Natural killer cell treated with Interleukin-12 subunit alpha and Interleukin-12 subunit beta and Interleukin-15 and Interleukin-18, amount 100 ng/mL, for 72 hours (primary cell): ENCODE measurements at places on chromosomes 6 and 20. TPM values are rescaled to one million over a fixed set of nuclear protein-coding genes. Genes with fewer than 3 reads are reported as not detected.

- H3K4me3 ChIP-seq = no peak overlapping the region
- DNase-seq = no peak
- H3K27me3 ChIP-seq = no peaks in the 10 kb centered on the region
- no peaks in the 10 kb centered on the region for H3K36me3 ChIP-seq
- H3K4me1 ChIP-seq = peaks cover 5% of the 10 kb centered on the region
Measured at GRCh38 chr20:20649945-20650344, 62.5 kb downstream of the RALGAPA2 start.

DNA sequence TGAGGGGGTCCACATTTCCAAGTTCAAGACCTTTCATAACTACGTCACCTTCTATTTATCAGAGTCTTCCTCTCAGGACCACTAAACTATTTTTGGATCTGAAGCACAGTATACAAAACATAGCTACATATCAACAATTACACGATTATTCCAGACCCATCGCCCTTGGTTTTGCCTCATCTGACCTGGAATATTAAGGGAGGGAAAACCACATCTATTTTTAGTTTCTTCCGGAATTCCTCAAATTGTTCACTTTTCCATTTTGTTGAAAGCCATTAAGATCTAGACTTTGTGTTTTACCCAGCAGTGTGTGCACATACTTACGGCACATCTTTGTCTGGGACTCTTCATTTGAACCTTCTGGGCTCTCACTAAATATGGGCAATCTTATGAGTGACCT lies 12.0 kb upstream of the ADGRF5 start:
- no peak overlapping the region for H3K4me3 ChIP-seq
- H3K4me1 ChIP-seq = no peaks in the 10 kb centered on the region
- no peak overlapping the region for H3K27ac ChIP-seq
- DNase-seq = no peak

- H3K4me1 ChIP-seq = peaks cover 74% of the 10 kb centered on the region
- H3K4me3 ChIP-seq = peak overlapping the region; percentile 66
- no peaks in the 10 kb centered on the region for H3K36me3 ChIP-seq
Measured at GRCh38 chr6:136763716-136764516, 28.4 kb downstream of the MAP3K5 start.

- H3K36me3 ChIP-seq = peaks cover 5% of the 10 kb centered on the region
- H3K4me3 ChIP-seq = no peak overlapping the region
- H3K27ac ChIP-seq = no peak overlapping the region
- no peaks in the 10 kb centered on the region for H3K27me3 ChIP-seq
Measured at GRCh38 chr6:127341471-127342202, 1.8 kb downstream of the ECHDC1 start.

DNA sequence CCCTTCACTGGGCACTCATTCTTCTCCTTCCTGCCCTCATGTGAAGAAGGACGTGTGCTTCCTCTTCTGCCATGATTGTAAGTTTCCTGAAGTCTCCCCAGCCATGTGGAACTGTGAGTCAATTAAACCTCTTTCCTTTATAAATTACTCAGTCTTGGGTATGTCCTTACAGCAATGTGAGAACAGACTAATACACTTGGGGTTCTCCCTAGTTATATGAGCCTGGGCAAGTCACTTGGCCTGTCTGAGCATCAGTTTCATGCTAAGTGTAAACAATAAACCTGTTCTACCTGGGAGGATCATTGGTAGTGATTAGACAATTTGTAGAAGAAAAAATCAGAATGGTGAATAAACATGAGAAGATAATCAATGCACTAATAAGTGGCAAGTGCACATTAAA lies 162.2 kb upstream of the ARG1 start:
- DNase-seq = no peak
- no peaks in the 10 kb centered on the region for H3K27me3 ChIP-seq

DNA sequence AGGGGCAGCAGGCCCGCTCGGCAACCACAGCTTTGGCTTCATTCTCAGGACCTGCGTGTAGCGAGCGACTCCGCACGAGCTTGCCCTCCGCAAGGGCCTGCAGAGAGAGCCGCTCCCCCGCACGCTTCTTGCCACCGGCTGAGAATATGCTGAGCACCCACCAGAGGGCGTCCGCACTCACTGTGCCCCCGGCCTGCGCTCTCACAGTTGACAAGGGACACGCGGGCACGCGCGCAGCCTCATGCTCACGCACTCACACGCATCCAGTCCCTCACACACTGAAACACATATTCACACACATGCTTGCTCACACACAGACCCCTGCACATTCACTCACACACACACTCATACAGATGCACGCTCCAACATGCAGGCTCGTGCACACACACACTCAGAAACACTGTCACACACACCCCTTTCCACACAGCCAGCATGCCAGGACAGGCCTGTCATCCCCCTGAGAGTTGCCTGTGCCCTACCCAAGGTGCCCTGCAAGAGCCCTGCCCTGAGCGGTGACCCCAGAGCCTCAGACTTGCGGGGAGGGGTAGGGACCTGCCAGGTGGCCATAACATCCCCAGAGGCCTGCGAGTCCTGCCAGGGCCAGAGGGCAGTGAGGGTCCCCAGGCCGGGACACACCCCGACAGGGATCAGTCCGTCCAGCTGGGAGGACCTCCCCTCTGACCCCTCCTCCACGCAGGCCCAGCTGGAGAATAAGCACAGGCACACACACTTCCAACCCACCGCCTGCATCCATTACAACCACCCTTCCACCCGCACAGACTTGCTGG lies 174.1 kb downstream of the BMP7 start:
- H3K27ac ChIP-seq = no peak overlapping the region
- peaks cover 13% of the 10 kb centered on the region for H3K4me1 ChIP-seq
- no peak overlapping the region for H3K4me3 ChIP-seq

DNA sequence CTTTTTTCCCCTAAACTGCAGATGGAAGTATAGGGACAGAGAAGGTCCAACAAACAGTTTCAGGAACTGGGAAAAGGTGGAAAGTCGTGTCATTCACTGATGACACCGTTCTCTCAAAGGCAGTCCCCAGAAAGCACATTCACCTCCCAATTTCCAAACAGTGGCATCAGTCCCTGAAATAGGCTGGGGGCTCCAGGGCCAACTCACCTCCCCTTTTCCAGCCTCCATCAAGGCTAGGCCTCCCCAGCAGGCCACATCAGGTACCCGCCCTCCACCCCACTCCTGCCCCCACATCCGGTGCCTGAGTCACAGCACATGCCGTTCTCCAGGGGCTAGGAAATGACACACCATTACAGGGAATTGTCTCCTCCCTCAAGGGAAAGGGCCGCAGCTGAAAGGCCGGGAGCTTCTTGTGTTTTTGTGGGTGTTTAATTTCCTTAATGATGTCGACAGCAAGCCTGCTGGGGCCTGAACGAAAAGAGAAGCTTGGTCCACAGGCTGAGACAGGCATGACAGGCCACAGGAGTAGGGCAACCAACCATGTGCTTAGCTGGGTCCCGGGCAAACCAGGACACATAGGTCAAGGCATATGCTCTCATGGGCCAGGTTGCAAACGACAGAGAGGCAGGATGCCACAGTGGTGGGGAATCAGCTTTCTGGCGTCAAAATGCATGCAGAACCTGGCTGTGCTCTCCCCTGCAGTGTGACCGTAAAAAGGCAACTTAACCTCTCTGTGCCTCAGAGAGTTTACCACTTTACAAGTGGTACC lies 39.2 kb downstream of the ZMYND8 start:
- H3K36me3 ChIP-seq = no peaks in the 10 kb centered on the region
- no peaks in the 10 kb centered on the region for H3K27me3 ChIP-seq
- peak overlapping the region; percentile 82 for H3K4me3 ChIP-seq
- peaks cover 54% of the 10 kb centered on the region for H3K4me1 ChIP-seq
- peak overlapping the region; percentile 99 for H3K27ac ChIP-seq
- DNase-seq = peak; percentile 77

DNA sequence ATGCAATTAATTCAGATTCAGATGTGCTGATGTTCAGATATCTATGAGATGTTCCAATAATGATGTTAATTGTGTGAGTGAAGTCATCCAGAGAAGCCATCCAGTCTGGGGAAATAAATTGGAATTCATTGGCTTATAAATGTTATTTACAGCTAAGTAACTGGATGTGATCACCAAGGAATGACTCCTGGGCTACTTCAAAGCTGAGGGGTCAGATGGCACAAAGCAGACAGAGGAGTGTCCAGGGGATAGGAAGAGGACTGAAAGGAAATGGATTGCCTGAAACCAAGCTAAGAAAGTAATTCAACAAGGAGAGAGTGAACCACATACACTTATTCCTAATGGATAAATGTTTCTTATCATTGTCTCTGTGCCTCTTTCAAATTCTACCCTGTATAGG lies 4.5 kb upstream of the MLIP start:
- H3K27ac ChIP-seq = no peak overlapping the region
- no peak overlapping the region for H3K4me3 ChIP-seq
- no peaks in the 10 kb centered on the region for H3K27me3 ChIP-seq
- no peak for DNase-seq
- no peaks in the 10 kb centered on the region for H3K36me3 ChIP-seq

DNA sequence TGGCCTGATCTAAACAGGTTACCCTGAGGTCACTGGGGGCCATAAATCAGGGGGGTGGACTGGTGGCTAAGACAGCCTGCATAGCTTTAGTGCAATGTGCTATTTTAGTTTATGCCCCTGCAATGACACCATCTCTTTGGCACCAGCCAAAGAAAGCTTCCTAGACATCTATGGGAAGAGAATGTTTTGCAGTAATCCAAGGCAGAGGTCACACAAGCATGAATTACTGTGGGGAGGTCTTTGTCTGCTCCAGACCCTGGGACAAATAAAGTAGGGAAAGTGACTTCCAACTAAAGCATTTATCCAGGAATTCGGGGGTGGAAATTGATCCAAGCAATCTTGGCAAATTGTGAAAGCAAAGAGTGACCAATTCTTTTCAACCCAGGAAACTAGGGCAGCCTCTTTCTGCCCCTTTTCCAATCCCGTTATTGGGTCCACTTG lies 5.3 kb downstream of the RIPOR2 start:
- H3K27ac ChIP-seq = peak overlapping the region; percentile 89
- H3K4me1 ChIP-seq = peaks cover 64% of the 10 kb centered on the region
- peaks cover 18% of the 10 kb centered on the region for H3K36me3 ChIP-seq
- no peaks in the 10 kb centered on the region for H3K27me3 ChIP-seq

DNA sequence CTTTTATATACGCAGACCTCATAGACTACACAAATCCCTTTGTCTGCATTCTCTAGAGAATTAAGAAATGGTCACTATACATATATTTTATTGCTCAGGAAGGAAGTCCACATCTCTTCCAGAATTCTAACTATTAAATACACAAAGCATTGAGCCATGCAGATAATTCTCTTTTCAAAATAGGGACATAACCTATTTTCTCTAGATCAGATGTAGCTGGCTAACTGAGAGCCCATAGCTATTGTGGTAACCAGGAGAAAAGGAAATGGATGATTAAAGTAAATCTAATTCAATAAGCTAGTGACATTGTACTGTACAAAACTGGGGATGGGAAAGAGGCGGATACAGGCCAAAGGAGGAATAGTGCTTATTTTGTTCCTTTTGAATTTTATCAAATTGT lies 137.2 kb downstream of the BACH2 start:
- no peak overlapping the region for H3K4me3 ChIP-seq
- no peaks in the 10 kb centered on the region for H3K36me3 ChIP-seq
- no peak for DNase-seq
- H3K27ac ChIP-seq = no peak overlapping the region
- H3K27me3 ChIP-seq = peaks cover 2% of the 10 kb centered on the region

GRCh38 chr20:40195742-40196141 lies 493.3 kb downstream of the MAFB start:
- no peaks in the 10 kb centered on the region for H3K4me1 ChIP-seq
- H3K4me3 ChIP-seq = no peak overlapping the region
- DNase-seq = no peak
- H3K27ac ChIP-seq = no peak overlapping the region
- no peaks in the 10 kb centered on the region for H3K36me3 ChIP-seq

- H3K27me3 ChIP-seq = no peaks in the 10 kb centered on the region
- no peak for DNase-seq
- H3K4me3 ChIP-seq = no peak overlapping the region
- H3K4me1 ChIP-seq = peaks cover 7% of the 10 kb centered on the region
Measured at GRCh38 chr6:118370722-118371121, 177.4 kb upstream of the PLN start.

DNA sequence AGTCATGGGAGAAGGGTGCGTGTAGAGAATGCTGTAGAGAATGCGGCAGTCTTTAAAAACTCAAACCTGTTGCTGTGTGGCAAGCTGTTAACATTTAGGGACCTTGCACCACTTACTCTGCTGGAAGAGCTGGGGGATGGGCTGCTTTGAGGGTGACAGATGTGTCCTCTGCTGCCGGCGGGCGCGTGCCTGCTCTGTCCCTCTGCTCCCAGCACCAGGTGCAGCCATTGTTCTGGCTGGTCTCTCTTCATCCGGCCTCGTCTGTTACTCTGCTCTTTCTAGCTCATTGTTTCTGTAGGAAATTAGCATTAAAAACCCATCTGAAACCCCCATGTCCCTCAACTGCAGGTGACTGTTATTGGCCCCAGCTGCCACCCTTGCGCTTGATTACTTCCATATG lies 78.5 kb downstream of the CBFA2T2 start:
- H3K4me3 ChIP-seq = no peak overlapping the region
- no peaks in the 10 kb centered on the region for H3K27me3 ChIP-seq
- DNase-seq = no peak
- H3K4me1 ChIP-seq = no peaks in the 10 kb centered on the region

DNA sequence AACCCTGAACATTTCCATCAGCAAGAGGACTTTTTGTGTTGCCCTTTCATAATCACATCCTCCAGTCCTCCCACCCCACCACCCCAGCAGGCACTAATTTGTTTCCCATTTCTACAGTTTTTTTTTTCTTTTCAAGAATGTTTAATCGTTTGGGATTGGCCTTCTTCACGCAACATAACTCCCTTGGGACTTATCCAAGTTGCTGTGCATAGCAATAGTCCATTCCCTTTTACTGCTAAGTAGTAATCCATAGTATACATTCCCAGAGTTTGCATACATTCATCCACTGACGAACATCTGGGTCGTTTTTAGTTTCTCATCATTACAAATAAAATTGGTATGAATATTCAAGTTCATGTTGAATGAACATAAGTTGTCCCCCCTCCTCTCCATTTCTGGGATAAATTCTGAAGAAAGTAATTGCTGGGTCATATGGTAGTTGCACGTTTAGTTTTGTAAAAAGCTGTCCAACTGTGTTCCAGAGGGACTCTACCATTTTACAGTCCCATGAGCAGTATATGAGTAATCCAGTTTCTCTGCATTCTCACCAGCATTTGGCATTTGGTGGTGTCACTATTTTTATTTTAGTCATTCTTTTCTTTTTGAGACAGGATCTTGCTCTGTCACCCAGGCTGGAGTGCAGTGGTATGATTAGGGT lies 90.8 kb downstream of the DOK5 start:
- peaks cover 2% of the 10 kb centered on the region for H3K27me3 ChIP-seq
- no peaks in the 10 kb centered on the region for H3K36me3 ChIP-seq
- DNase-seq = no peak
- no peak overlapping the region for H3K4me3 ChIP-seq
- no peak overlapping the region for H3K27ac ChIP-seq
- no peaks in the 10 kb centered on the region for H3K4me1 ChIP-seq

DPPA5 gene
- not detected for total RNA-seq

PAX1 gene
- not detected for total RNA-seq

LRFN2 gene
- 0.50 TPM for total RNA-seq

RIPOR3 gene
- total RNA-seq = not detected

POPDC3 gene
- total RNA-seq = not detected
